ENCODE measurements at places on chromosomes 6 and 20.
A peak's percentile ranks its signal among the peaks of the same experiment; 100 is the strongest.

DNA sequence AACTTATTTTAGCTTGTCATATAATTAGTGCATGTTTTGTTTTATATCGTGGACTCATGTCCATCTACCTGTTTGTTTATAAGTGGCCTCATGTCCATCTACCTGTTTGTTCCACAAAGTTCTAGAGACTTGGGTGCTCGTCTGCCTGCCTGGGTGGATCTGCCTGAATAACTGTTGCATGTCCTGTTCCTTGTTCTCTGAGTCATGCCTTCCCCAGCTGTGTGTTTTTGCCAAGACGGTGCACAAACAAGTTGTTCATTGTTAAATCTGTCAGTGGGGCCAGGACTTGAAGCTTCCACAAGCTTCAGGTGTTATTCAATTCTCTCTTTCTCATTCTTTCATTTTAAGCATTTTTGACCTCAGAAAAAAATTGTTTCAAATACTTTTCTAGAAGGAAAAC is 358.0 kb upstream of the CITED2 start:
- DNase-seq: no peak

GRCh38 chr6:144405163-144405562 is 120.0 kb downstream of the UTRN start:
- DNase-seq: no peak

GRCh38 chr6:20416567-20417345 is 15.1 kb downstream of the E2F3 start:
- no peak for DNase-seq

- no peak for DNase-seq
These were observed 18.7 kb downstream of the NANP start for GRCh38 chr20:25605148-25605547.

GRCh38 chr6:116513224-116513875 is 1.9 kb downstream of the CALHM5 start:
- no peak for DNase-seq

- DNase-seq: peak; percentile 23
These were observed 1.2 kb downstream of the ZNF335 start for GRCh38 chr20:45970646-45971424.

DNA sequence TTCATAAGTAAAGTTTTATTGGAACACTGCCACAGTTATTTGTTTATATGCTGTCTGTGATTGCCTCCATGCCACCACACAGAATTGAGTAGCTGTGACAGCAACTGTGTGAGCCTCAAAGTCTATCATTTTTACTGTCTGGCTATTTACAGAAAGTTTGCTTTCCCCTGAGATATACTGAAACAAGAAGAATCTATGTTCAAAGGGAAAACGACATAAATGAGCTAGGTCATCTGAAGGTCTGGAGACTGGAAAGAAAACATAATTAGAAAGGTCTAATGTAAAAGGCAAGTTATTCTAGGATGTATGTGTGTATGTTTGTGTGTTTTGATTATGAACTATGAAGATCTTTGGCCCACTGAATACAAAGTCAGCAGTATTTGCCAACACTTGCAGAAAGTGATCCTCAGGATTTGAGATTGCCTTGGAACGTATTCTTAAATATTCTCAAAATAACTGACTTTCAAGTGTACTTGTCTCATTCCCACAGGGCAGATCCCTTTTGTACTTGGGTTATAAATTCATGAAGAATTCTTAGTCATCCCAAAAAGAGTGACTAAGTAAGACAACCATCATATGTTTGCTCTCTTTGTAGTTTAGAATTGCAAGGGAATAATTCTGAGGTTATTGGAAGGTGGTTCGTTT is 677.7 kb downstream of the DOK5 start:
- no peak for DNase-seq

GRCh38 chr6:128516514-128516898 is 3.9 kb downstream of the PTPRK start:
- no peak for DNase-seq
